GM12864 (cell line): ENCODE measurements at places on chromosomes 4 and X.

DNA sequence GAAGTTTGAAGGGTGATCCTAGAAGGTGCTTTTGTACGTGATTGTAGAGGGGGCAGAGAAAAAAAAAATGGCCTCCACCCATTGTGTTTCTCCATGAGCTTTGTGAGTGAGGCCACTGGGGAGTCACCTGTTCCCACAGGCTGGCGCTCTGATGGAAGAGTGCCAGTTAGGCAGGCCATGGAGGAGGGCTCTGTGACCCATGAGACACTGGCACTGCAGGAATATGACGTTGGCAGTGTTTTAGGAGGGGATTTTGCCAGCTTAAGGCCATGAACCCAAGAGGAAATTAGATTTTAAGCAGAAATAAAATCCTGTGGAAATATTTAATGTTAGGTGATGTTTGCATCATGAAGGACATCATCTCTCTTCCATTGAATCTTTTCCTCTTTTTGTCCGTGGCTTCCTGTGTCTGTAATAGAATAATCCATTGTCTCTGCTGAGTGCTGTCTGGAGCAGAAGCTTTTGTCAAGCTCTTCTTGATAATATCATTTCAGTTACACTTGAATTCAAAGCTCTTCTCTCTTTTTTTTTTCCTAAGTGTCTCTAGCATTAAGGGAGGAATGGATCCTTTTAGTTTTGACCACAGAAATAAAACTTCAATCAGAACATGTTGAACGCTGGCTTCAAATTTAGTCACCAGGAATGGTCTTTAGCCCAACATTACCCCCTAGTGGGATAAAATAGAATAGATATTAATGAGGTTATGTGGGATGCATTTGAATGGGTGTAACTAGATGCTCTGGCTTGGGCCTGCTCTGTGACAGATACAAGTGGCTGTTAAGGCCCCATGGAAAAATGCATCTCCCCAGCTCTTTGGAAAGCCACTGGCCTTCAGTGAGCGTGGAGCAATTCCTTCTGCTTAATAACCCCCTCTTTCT is 41.0 kb upstream of the UCP1 start:
- no peak for DNase-seq

GRCh38 chr4:42641161-42641560 is 15.7 kb downstream of the ATP8A1 start:
- DNase-seq, result no peak

DNA sequence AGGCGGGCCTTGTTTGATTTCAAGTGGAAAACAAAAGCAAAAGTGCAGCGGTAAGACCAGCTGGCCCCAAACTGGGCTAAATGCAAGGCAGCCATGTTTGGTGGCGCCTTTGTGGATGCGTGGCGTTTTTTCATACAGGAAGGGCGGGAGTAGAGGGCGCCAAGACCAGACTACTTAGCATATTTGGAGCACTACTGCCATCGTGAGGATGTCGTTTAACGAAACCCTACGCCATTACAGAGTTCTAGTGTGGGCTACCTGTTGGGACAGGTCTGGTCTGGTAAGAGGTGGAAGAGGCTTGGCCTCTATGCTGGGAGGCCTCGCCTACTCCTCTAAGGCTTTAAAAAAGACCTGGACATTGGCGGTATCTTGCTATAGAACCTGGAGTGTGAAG is 230.7 kb upstream of the STK26 start:
- DNase-seq, result no peak

GRCh38 chr4:20592663-20593062 is 107.6 kb upstream of the PACRGL start:
- DNase-seq, result no peak

DNA sequence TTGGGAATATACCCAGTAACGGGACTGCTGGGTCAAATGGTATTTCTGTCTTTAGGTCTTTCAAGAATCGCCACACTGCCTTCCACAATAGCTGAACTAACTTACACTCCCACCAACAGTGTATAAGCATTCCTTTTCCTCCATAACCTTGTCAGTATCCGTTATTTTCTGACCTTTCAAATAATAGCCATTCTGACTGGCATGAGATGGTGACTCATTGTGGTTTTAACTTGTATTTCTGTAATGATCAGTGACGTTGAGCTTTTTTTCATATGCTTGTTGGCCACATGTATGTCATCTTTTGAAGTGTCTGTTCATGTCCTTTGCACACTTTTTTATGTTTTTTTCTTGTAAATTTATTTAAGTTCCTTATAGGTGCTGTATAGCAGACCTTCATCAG is 81.2 kb downstream of the ADAM29 start:
- no peak for DNase-seq

- DNase-seq, result no peak
These were observed 41.3 kb downstream of the LRBA start for GRCh38 chr4:150973626-150974251.

- no peak for DNase-seq
These were observed 2.4 kb downstream of the PPEF1 start for GRCh38 chrX:18709833-18710232.

DNA sequence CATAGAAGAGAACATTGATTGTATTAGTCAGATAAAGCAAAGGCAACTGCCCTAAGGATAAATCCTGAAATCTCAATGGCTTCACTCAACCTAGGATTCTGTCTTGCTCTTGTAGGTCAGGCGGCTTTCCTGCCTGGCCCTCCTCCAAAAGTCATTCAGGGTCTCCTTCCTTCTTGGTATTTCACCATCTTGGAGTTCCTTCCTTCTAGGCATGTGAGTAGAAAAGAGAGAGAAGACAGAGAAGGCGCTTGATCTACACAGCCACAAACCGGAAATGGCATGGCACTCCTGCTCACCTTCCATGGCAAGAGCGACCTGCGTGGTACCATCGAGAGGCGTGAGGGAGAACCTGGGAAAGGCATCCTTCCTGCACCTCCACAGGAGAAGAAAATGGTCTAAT is 45.3 kb upstream of the HELT start:
- DNase-seq, result no peak

DNA sequence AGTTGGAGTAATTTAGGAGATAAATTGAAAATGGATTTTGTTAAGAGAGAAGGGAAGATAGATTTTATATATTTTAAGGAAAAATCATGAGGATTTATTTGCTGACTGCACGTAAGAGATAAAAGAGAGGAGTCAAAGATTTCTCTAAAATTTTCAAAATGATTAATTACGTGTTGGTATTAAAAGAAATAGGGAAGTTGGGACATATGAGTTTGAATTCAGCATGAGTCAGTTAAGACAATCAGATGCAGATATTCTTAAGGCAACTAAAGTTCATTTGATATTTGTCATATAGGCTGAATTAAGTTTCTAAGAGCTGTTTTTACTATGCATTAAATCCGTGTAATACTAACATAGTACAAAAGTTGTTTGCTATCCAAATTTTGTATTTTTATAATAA is 46.9 kb downstream of the TET2 start:
- DNase-seq, result no peak

DNA sequence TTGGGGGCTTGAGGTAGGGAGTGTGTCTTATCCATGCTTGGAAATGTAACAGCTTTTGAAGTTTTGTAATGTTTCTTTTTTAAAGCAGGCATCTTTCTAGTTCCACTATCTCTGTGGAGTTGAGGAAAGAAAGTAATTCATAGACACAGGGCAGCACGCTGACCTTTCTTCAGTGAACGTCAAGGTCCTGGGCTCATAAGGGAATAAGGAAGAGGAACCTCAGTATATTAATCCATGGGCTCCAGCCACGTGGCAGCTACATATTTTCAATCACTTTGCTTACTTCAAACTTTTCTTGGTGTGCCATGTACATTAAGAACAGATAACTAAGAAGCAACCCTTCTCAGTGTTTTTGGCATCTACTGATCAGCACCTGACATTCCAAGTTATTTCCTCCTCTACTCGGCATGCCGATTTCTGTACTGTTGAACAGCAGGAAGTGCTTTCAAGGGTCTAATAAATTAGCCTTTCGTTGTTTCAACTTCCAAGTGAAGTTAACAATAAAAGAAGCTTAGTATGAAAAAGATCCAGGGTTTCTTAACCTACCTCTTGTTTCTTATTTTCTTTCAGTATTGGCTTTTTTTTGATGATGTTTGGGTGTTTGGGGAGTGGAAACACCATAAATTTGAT is 88.2 kb downstream of the SORBS2 start:
- no peak for DNase-seq

DNA sequence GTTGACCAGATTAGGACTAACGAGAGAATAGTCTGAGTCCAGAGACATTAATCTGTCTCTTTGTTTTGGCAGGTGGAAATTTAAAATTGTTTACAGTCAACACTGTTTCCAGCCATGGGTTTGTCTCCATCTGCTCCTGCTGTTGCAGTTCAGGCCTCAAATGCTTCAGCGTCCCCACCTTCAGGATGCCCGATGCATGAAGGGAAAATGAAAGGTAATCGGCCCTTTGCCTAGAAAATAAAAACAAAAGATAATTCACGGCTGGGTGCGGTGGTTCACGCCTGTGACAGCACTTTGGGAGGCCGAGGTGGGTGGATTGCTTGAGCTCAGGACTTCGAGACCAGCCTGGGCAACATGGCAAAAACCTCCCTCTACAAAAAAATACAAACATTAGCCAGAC is 815 bp downstream of the HCCS start:
- DNase-seq, result no peak

DNA sequence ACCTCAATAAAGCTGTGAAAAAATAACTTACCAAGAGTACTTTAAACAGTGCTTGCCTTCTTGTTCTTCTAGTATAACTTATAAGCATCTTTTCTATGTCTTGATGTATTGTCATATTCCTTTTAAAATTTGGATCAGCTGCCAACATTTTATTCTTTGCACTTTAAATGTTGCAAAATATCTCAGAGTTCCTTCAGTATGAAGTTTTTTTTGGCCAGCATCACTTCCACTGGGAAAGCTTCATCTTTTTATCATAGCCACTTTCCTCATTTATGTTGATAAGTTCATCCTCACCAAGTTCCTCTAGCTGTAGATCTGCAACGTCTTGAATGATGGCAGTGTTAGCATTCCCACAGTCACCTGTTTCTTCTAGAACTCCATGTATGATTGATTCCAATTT is 24.2 kb downstream of the CXorf58 start:
- DNase-seq, result no peak

GRCh38 chrX:17520016-17520615 is 145.1 kb downstream of the NHS start:
- no peak for DNase-seq

DNA sequence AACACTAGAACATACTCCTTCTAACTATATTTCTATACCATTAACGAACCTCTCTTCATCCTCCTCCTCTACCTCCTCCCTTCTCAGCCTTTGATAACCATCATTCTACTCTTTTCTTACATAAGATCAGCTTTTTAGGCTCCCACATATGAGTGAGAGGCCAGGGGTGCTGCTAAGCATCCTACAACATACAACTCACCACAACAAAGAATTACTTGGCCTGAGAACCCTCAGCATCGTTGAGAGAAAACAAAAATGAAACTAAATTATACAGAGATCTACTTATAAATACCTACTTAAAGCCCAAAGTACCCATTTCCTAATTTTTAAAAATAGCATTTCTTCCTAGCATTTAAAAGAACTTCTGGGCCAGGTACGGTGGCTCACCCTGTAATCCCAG is 77.7 kb downstream of the CC2D2A start:
- DNase-seq, result no peak

GRCh38 chr4:142656178-142656577 is 189.9 kb downstream of the INPP4B start:
- no peak for DNase-seq
